Anterior cingulate cortex (tissue), 58 donors: ENCODE measurements at places on chromosomes 16 and 17.

GRCh38 chr16:72467157-72467759 is 295.3 kb upstream of the PMFBP1 start:
- no peak for DNase-seq

DNA sequence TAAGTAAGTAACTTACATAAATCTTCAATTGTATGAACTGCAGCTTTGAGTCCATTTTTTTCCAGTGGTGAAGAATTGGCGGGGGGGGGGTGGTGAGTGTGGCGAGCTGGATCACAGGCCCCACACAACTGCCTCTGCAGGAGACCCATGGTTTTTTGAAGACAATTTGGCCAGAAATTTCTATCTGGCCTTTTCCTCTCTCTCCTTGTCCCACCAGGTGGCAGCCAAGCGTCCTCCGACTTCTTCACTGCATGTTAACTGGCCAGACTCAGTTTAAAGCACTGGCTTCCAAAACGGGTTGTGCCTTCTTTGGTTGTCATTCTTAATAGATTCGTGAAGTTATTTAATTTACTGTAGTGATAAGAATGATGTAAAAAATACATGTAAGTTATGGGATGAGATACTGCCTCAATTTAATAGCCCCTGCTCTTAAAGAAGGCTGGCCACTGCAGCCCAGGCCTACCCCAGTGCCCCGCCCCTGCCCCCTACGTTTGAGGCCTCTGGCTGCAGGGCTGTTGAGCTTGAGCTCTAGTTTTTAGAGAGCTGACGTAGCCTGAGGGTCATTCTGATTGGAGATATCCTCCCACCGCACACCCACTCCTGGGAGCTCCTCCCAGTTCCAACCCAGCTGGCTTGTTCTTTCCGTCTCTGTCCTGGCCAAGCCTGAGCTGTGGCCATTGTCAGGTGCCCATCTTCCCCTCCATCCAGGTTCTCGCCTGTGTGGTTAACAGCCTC is 36.4 kb downstream of the AKAP1 start:
- no peak for DNase-seq

- no peak for DNase-seq
Observed at GRCh38 chr16:69326172-69326873, 4.1 kb downstream of the PDF start.

GRCh38 chr17:32684087-32684958 is 192.6 kb downstream of the MYO1D start:
- no peak for DNase-seq

DNA sequence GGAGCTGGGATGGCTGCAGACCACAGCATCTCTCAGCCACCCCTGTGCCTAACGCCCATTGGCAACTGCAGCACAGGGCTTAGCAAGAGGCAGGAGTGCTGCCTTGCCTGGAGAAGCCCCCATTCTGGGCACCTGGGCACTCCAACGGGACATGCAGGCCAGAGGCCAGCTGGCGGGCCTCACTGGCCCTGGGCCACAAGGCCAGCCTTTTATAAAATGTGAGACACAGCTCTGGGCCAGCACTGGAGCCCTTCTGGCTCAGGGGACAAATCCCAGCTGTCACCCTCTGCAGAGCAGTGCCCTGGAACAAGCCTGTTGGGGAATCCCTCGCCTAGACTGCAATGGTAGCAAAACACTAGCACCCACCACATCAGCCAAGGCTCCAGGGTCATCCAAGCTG is 171.8 kb downstream of the WSCD1 start:
- DNase-seq, result peak; percentile 13
